ENCODE measurements at places on chromosomes 1 and 21.

GRCh38 chr1:41171266-41171874 lies 70.7 kb downstream of the SCMH1 start:
- no peak for DNase-seq

DNA sequence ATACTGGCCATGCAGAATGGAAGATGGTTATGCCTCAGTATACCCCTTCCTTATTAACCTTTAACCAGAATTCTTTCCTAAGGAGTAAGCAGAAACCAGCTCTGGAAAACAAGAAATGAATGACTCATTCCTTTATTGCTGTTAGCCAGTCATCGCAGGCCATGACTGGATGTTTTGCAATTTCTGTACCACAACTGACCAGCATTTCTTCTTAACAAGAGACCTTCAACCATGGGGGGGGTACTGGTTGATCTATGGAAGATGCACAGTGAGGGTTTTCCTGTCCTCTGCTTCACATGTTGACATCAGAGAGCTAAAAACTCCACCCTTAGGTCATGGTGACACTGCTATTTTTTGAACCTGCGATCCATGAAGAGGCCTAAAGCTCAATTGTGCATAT lies 28.0 kb upstream of the RNF2 start:
- DNase-seq = no peak

GRCh38 chr1:93681101-93681988 lies at the start of gene BCAR3:
BCAR3 (minus strand) TSS chr1:93681837; CDS start chr1:93674930, 6,907 bp downstream.
- DNase-seq = peak; percentile 33

DNA sequence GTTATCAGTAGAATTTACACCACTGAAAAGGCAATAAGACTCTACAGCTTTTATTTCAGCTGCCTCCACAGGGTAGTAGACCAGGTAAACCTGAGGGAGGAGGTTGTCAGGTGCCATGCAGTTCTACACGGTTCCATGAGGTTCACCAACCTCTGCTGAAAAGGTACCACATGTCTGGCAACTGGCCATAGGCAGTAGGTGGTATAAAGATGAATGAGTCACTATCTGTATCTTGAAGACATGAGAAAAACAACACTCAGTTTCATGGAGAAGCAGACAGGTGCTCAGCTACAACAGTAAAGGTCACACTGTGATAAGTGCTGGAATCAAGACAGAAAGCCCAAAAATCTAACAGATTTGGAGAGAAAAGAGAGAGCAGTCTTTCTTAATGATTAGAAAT lies 145.4 kb downstream of the PTGER3 start:
- DNase-seq = no peak

DNA sequence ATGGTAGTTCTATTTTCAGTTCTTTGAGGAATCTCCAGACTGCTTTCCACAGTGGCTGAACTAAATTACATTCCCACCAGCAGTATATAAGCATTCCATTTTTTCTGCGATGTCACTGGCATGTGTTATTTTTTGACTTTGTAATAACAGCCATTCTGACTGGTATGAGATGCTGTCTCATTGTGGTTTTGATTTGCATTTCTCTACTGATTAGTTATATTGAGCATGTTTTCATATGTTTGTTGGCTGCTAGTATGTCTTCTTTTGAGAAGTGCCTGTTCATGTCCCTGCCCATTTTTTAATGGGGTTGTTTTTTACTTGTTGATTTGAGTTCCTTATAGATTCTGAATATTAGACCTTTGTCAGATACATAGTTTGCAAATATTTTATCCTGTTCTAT lies 87.9 kb downstream of the RPS6KC1 start:
- DNase-seq = no peak

DNA sequence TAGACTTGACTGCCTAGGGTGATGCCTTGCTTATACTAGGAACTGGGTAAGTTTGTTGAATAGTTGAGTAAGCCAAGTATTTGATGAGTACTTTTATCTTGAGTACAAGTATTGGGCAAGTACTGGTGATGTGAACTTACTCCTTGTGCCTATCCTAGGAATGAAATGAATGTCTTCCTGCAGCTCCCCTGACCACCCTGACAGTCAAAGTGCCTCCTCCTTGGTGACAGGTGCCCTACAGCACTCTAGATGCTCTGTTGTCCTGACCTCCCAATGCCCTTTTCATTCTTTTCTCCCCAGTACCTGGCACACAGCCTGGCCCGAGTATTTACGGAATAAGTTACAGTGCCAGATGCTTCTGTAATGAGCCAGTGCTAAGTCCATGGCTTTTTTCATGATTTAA lies 25.5 kb downstream of the PCSK9 start:
- peak; percentile 57 for DNase-seq

GRCh38 chr1:226788965-226789364 lies 49.9 kb upstream of the ITPKB start:
- DNase-seq = no peak

GRCh38 chr1:202146279-202146678 lies 1.7 kb upstream of the ARL8A start:
- DNase-seq = no peak

DNA sequence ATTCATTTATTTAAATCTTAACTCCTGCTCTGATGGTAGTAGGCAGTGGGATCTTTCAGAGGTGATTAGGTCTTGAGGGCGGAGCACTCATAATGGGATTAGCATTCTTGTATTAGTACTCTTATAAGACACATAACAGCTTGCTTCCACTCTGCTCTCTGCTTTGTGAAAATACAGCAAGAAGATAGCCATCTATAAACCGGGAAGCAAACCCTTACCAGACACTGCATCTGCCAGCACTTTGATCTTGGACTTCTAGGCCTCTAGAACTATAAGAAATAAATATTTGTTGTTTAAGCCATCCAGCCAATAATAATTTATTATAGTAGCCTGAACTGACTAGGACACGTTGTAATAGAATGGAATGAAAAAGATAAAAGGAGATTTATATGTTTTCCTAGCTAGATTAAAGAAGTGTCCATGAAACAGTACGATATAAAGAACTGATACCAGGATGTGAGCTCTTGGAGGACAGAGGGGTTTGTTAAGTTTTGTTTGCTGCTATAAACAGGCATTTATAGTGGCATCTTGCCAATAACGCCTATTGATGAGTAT lies 869.9 kb downstream of the MRPL39 start:
- DNase-seq = no peak

- DNase-seq = no peak
Observed at GRCh38 chr1:22284236-22284635, 141.3 kb upstream of the WNT4 start.

GRCh38 chr1:15282810-15283474 lies 35.9 kb downstream of the FHAD1 start:
- peak; percentile 25 for DNase-seq

- DNase-seq = no peak
Observed at GRCh38 chr1:83799594-83799993, 199.3 kb downstream of the TTLL7 start.

- DNase-seq = no peak
Observed at GRCh38 chr1:57761628-57762027, 337.8 kb upstream of the DAB1 start.

GRCh38 chr1:117894078-117894477 lies 35.3 kb downstream of the GDAP2 start:
- DNase-seq = no peak

- no peak for DNase-seq
Observed at GRCh38 chr1:72066431-72066830, 215.9 kb downstream of the NEGR1 start.

GRCh38 chr1:118907466-118907865 lies 80.7 kb downstream of the TBX15 start:
- no peak for DNase-seq

GRCh38 chr1:47725992-47726855 lies 271.0 kb downstream of the TRABD2B start:
- peak; percentile 51 for DNase-seq

DNA sequence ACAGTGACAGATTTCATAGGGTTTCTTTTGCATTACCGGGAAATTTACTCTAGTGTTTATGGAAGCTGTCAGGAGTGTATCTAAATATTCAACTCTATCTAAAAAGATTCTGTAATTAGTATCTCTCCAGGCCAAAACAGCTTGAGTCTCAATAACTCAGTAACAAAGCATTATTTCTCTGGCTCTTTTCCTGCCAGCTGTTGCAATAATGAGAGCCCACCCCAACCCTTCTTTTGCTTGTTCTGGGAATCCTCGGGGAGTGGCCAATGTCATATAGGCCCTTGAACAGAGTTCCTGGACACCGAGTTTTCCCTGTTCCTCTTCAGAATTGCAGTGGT lies 120.1 kb upstream of the SGIP1 start:
- no peak for DNase-seq
